Activated CD8-positive, alpha-beta T cell treated with anti-CD3 and anti-CD28 coated beads for 36 hours (primary cell): ENCODE measurements at places on chromosomes 5 and 9.

- no peak for DNase-seq
These were observed 477.5 kb downstream of the TLE4 start for GRCh38 chr9:80049096-80049782.

- DNase-seq: no peak
These were observed 52.3 kb downstream of the KIF24 start for GRCh38 chr9:34276772-34277171.

DNA sequence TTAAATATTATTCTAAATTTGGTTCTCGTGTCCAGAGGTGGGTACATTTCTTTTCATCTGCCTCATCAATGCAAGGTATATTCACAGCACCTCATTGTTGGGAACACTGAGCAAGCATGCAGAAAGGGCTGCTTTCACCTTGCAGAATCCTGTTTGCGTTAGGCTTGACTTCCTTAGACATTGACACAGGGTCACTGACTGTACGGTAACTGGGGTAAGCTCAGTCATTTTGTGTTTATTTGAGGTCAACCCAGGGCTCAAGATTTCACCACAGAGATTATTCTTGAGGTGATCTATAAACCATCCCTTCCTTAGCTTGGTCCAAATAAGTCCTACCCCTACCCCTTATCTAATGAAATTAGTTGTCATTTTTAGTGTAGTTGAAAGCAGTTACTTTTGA, 1.7 kb upstream of the PTPDC1 start:
- no peak for DNase-seq

DNA sequence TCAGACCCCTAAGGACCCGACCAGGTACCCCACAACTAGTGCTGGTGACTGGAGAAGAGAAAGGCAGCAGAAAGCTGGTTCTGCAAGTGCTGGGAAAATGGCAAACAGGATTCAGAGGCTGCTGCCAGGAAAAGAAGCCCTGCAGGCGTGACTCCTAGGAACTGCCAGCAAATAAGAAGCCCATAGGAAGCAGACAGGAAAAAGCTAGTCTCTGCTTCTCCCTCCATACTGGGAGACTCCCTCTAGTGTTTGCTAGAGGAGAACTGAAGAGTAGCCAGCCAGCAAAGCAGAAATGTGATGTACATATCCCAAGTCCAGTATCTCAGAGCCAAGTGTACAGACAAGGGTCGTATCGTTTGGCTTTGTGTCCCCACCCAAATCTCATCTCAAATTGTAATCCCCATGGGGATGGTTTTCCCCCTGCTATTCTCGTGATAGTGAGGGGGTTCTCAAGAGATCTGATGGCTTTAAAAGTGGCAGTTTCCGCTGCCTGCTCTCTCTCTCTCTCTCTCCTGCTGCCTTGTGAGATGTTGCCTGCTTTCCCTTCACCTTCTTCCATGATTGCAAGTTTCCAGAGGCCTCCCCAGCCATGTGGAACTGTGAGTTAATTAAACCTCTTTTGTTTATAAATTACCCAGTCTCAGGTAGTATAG, 38.1 kb upstream of the TUSC1 start:
- DNase-seq: no peak

DNA sequence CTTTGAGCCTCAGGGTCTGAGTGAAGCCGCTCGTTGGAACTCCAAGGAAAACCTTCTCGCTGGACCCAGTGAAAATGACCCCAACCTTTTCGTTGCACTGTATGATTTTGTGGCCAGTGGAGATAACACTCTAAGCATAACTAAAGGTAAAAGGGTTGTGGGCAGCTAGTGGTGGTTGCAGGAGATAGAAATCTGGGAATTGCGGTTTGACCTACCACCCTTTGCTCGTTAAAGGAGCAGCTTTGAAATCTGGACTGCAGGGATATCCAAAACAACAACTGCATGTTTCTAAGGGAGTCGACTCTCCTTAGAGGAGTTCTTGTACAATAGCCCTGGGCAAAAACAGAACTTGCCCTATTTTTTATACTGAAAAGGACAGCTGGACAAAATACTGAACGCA, 19.0 kb downstream of the ABL1 start:
- no peak for DNase-seq

DNA sequence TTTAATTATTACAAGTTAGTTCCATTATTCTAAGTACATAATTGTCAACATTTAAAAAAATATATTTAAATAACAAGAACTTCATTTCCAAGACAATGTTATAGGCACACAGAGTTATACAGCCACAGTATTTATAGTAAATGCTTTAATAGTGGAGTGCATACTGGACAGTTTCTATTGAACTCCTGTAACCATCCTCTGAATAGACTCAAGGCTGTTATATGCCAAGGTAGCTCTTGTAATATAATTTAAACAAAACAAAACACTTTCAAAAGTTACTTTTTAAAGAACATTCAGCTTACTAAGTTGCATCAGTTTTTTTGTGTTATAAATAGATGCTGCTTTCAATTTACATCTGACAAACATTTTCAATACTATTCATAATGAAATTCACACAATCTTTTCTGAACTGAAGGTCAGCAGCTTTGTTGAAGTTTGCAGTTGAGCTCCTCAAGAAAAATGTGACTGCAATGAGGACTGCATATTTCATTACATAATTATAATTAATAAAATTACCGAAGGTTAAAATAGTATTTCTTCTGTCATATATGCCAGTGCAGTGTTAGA, 549.9 kb upstream of the CYLC2 start:
- no peak for DNase-seq

DNA sequence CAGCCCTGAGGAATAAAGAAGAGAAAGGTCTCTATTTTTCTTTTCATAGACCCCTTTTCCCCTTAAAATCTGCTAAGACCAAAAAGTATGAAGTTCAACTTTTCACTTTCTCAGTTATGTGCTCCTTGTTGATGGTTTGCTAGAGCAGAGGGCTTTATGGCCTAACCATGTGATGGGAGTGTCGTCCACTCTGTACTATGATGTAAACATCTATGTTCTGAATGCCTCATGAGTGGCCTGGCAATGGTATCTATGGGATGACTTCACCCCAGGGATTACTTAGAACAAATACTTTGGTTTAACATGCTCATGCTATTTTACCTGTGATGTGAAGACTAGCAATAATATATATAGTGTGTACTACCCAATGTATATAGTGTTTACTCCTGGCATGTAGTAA, 43.7 kb upstream of the MIER3 start:
- no peak for DNase-seq

GRCh38 chr5:77301447-77301883, 91.0 kb downstream of the PDE8B start:
- no peak for DNase-seq
